ENCODE measurements at places on chromosomes 1 and 21.

GRCh38 chr1:113394863-113395259 lies 4.5 kb downstream of the MAGI3 start:
- no peak for DNase-seq

DNA sequence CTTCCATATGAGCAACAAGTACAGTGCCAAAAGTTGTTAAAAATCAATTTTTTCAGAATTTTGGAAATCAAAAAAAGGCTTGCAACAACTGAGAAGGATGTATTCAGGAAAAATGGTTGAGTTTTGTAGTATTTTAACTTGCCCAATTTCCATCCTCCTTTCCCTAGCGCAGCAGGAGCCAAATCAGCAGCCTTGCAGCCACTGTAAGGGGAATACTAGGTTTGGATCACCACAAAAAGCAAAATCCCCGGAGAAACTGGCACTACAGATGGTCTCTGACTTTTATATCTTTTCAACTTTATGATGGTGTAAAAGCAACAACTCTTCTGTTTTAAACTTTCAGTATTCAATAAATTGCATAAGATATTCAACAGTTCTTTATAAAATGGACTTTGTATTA lies 17.9 kb downstream of the DBT start:
- no peak for DNase-seq

GRCh38 chr1:214398490-214398889 lies 117.5 kb downstream of the SMYD2 start:
- no peak for DNase-seq

DNA sequence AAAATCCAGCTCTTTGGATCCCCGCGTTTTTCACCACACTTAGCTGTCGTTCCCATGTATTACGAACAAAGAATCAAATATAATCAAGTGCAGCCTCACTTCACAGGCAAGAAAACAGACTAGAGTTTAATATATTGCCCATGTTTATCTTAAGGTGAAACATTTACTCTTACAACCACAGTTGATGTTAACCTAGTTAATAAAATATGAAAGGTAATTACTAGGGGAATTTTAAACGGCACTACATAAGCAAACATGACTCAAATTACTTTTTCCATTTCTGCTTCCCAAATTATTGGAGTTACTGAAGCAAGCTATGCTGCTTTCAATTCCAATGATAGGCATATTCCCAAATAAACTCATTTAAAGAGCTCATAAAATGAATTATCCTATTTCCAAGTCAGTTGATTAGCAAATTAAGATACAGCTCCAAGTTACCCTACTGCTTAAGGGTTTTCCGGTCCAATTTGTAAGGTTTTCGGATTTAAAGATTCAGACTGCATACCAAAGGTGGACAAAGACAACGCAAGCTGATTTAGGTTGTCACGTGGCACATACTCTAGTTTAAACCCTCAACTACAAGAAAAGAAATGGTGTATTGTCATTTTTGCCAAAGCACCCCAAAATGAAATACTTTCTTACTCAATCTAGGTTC lies 5.9 kb downstream of the COX20 start:
- DNase-seq = no peak

GRCh38 chr1:93435443-93435842 lies 12.5 kb upstream of the FNBP1L start:
- DNase-seq = no peak

DNA sequence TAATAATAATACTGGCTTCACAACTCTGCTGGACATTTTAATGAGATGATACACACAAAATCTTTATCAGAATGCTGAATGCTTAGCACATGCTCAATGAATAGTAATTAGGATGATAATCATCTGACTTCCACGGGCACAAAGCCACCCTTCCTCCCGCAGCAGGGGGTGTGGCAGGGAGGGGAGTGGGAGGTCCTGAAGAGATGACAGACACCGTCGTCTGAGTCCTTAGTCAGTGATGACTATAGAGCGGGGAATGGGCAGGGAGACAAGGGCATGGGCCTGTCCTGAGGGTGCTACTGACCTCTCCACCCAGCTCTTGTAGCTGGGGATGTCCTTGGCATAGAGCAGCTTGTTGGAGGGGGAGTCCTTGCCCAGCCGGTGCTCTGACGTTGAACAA lies 117.6 kb upstream of the CD34 start:
- DNase-seq = no peak

DNA sequence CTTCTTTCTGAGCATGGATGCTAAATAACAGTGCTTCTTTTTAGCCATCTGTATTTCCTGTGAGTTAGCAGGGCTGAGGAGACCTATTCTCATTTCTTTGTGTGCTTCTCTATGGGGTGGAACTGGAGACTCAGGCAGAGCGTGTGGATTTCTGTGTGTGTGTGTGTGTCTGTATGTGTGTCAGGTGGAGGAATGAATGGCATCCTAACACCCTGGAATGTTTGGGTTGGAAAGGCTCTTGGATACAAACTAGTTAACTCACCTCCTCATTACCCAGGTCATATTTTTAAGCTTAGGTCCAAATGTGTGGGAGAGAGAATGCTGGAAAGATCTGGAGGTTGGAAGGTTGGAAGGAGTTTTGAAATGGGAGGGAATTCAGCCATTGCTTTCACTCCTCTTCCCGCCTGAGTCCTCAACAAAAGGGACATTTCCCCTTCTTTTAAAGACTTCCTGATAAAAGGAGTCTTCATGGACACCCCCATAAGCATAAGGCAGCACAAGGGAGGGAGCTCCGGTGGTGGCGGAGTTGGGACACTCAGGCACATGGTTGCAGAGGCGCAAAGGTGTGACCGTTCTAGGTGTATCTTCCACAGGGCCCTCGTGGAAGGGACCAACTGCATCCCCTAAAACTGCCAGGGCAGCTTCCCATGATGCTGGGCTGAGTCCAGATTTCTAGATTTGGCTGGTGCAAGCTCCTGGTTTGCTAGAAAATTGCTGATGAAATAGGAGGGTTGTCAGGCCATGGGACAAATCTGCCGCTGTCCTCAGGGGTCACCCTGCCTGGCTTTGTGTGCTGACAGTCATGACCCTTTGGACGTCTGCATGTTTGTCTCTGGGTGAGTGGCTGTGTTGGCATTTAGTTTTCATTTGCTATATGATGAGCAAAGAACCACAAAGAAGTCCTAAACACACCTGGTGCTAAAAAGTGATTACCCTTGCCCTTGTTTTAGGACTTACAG lies 37.6 kb downstream of the MTARC1 start:
- DNase-seq = no peak

DNA sequence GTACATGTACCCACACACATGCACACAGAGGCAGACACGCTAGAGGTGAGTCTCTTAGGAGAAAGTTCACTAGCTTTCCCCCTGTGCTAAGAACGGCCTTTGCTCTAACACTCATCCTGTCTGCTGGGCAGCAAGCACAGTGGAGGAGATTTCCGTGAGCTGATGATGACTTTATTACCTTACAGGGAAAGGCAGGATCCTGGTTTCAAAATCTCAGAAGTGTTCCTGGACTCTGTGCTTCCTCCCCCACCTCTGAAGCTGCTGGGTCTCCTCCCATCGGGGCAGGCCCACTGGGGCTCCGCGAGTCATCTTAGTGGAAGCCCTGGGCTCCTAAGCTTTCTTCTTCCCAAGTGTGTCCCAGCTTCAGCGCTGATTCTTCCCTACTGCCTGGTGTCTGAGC lies 2.7 kb downstream of the FAM3B start:
- DNase-seq = no peak

DNA sequence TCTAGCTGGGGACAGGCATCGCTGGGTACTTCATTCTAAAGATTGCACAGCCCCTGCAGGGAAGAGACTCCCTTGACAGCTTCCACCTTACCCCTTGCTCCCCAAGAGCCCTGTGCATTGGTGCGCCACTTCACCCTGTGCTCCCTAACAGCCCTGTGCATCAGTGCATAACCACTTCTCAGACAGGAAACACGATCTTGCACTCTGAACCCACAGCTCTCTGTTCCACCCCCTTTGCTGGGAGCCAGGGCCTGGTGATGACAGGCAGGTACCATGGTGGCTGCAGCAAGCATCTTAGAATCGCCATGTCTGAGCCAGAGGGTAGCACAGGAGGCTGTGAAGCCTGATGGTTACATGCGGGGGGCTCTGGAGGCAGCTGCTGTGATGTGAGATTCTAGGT lies 5.0 kb downstream of the ALPL start:
- DNase-seq = no peak

- no peak for DNase-seq
Measured at GRCh38 chr1:11064942-11065341, 5.1 kb upstream of the SRM start.

- DNase-seq = no peak
Measured at GRCh38 chr21:26637201-26637745, 64.2 kb upstream of the CYYR1 start.

DNA sequence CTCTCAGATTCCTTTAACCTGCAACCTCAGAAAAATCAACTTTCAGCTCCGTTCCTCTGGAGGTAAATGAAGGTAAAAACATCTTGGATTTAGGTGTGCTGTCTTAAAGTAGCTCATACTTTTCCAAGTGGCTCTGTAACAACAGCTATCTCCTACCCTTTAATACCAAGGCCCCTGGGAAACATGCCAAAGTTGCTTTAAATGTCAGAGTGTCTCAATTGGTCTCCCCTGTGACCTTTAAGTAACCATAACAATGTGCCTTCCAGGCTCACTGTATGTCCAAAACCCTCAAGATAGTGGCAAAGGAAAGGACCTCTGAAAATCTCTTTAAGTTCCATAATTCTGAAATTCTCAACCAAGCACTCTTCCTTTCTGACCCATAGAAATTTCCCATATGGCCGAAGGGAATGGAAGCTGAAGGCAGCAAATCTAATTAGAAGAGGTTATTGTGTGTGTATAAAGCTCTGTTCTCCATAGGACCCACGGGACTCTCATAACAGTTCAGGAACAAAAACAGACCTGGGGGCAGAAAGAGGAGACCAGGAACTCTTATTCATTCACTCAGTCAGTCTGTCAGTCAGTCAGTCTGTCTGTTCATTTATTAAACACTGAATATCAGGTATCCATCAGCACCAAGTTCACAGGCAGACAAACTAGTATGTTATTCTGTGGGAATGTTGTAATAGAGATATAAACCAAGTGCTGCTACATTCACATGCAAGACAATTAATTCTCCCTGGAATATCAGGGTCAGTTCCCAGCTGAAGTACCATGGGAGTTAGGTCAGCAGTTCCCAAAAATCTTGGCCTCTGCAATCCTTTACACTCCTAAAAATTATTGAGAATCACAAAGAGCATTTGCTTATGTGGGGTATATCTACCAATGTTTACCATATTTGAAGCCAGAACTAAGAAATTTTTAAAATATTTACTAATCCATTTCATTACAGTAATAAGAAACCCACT lies 19.1 kb downstream of the ASTN1 start:
- no peak for DNase-seq

GRCh38 chr1:229309684-229310083 lies 33.2 kb downstream of the CCSAP start:
- no peak for DNase-seq

DNA sequence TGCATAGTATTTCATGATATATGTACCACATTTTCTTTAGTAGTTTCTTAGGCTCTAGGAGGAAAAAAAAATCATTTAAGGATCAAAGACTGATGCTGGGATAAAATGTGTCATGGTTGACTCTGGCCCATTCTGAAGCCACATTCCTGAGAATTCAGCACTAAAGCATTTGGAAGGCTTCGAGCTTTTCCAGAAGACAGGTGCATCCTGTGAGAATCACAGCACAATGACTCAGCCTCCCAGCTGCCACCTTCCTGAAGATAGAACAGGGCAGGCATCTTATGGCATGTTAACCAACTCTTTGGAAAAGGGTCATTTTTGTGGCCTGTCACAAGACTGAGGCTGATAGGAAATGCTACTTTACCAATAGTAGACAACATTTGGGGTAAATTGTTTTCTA lies 359.9 kb downstream of the PCP4 start:
- DNase-seq = no peak

- no peak for DNase-seq
Measured at GRCh38 chr21:38350684-38351083, 93.9 kb downstream of the KCNJ15 start.

DNA sequence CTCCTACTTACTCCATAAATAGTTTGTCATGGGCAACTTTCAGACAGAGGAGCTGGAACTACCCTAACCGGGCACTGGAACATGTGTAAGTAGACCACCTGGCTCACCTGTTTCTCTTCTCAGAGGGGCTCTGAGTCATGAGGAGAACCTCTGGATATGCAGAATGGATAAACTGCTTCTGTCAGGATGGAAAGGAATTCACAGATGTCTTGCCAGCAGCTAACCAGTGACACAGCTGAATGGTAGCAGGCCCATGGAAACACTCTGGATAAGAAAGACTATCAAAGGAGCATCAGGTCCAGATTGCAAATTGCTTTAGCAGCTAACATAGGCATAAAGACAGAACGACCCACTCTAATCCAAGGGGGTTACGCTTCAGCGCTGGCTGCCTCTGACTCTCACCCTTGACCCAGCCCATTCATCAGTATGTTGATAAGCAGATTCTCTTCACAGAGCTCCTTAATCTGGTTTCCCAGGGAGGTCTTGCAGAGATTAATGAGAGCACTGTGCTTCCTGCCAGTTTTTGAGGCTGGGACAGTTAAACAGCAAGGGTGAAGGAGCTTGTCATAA lies 54.2 kb downstream of the HIVEP3 start:
- no peak for DNase-seq

DNA sequence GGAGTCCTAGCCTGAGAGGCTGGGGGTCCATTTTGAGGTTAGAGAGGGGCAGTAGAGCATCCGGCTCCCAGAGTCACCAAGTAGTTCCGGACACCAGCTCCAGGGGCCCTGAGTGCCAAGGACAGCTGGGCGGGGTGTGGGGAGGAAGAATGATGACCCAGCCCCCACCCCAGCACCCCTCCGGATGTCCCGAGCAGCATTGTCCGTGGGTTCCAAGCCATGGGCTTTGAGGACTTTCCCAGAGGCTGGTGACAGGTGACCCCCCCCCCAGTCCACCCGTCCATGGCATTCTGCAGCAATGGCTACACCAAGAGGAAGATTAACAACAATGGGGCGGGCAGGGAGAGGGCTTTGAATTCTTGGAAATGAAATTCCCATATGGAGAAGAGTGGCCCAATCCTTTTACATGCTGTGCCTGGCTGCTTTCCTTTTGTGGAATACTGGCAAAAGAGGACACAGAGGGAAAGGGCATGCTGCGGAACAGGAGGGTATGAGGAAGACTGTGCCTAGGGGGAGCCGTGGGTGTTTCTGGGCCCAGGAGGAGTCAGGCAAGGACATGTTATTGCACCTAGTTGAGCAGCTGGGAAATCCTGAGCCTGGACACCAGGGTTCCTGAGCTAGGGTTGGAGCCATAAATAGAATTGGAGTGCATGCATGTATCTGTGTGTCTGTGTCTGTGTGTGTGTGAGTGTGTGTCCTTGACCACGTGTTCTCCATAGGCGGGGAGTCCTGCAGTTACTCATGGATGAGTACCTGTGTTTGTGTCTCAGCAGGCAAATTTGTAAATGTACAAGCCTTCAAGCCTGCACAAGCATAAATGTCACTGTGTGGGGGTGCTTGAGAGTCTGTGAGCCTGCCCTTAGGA lies 956 bp downstream of the ATP1A2 start:
- DNase-seq = no peak

DNA sequence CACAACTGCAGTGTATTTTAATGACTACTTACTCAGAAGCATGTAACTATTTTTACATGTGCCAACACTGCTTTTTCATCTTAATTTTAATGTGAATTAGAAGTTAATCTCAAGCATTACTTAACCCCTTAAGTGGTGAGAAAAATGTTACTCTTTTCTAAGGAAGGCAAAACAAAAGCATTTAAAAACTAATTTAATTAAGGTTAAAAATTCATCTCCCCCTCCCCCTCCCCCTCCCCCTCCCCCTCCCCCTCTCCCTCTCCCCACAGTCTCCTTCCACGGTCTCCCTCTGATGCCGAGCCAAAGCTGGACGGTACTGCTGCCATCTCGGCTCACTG lies 27.4 kb upstream of the HP1BP3 start:
- no peak for DNase-seq
